ENCODE measurements at places on chromosomes 11 and 22. TPM values are rescaled to one million over a fixed set of nuclear protein-coding genes. Genes with fewer than 3 reads are reported as not detected.

MMP27 gene
- total RNA-seq, result not detected

PAX6 gene
- total RNA-seq, result not detected

CTSC gene
- total RNA-seq, result 130 TPM

HBB gene
- total RNA-seq, result not detected

GATD1 gene
- total RNA-seq, result 83.1 TPM

KDM4E gene
- total RNA-seq, result not detected

TTC28 gene
- 51.1 TPM for total RNA-seq

NUDT22 gene
- 37.1 TPM for total RNA-seq

RELA gene
- 105 TPM for total RNA-seq

LRRC74B gene
- total RNA-seq, result not detected

OR52I2 gene
- not detected for total RNA-seq

FAM76B gene
- total RNA-seq, result 25.7 TPM

SLC22A6 gene
- not detected for total RNA-seq

KCTD14 gene
- total RNA-seq, result 1.8 TPM

UBQLNL gene
- total RNA-seq, result 0.28 TPM

LRRC75B gene
- total RNA-seq, result 6.4 TPM

FADS1 gene
- 109 TPM for total RNA-seq

MIOX gene
- not detected for total RNA-seq

NLRP6 gene
- not detected for total RNA-seq

NEFH gene
- 0.09 TPM for total RNA-seq

INSC gene
- not detected for total RNA-seq

RPS6KB2 gene
- total RNA-seq, result 53.8 TPM

OR2AT4 gene
- total RNA-seq, result not detected

HOATZ gene
- total RNA-seq, result not detected

RAB3IL1 gene
- total RNA-seq, result 3.6 TPM

LGR4 gene
- total RNA-seq, result 3.1 TPM

TEAD1 gene
- 43.2 TPM for total RNA-seq

SLC22A9 gene
- not detected for total RNA-seq

DMC1 gene
- 0.91 TPM for total RNA-seq

SOX10 gene
- total RNA-seq, result not detected

Data from endothelial cell of umbilical vein (primary cell).